ENCODE measurements at places on chromosomes 3 and 15.

GRCh38 chr3:49712631-49713317, 6.7 kb downstream of the AMIGO3 start:
- no peak for DNase-seq

DNA sequence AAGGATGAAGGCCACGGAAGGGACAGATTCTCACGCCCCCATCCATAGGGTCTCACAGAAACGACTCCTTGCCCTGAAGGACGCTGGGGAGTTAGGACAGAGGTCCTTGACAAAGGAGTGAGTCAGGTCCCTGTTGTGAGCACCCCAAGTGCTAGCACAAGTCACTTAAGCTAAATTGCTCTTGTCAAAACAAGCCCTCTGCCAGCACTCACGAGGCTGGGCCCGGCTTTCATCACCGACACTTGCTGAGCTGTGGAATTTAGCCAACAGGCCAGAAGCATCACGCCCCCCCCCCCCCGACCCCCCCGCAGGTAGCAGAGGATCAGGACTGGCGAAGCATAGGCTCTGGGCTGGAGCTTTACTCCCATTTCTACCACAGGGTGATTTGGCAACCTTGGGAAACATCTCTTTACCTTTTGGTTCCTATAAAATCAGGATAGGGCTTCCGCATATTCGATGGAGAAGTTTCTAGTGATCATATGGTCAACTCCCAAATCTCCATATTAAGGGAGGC, 75.4 kb downstream of the ADCY5 start:
- no peak for DNase-seq

GRCh38 chr15:71545223-71545760, 265.1 kb upstream of the NR2E3 start:
- DNase-seq: no peak

- no peak for DNase-seq
Measured at GRCh38 chr3:18428036-18428435, 2.9 kb upstream of the SATB1 start.

DNA sequence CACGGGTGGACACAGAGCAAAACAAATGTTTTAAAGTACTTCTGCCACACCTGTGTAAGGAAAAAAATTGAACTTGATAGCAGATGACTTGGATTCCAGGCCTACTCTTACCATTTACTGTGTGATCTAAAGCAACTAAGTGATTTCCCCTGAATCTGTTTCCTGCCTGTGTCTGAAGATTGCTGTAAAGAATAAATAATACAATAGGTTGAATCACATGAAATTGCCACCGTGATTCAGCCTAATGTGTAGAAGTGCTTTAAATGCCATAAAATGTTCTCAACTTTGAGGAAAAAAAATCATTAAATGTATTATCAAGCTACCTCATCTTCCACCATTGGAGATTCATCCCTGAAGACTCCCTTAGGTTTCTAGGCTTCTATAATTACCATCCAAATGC, 27.6 kb upstream of the NUDT16 start:
- no peak for DNase-seq

DNA sequence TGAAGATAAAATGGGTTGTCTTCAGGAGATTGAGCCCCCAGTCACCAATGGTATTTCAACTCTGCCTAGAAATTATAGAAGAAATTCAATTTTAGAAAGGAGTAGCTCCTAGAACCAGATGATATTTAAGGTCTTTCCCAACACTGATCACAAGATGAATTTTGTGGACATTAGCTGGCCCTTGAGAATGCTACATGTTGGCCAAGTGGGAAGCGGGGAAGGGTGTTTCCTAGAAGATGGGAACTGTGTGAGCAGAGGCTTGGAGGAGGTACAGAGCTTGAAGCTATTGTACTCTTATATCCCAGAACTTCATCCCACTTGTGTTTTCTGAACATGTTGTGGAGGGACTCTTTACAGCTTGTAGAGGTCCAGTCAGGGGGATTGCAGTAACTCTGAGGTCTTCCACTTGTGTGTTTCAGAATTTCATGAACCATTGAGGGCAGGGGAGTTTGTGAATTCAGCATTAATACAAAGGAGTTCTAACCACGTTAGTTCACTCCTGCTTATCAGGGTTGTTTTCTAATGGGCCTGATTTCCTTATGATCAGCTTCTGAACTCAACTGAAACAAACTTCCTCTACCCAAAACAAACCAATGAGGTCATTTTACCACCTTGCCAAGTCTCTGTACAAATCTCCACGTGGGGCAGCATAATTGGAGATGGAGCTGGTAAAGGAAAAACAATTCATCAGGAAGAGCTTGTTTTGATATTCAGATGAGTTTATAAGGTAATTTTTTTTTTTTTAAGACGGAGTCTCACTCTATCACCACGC, 152.6 kb upstream of the TPM1 start:
- DNase-seq: no peak

GRCh38 chr3:177470197-177470941, 273.1 kb upstream of the TBL1XR1 start:
- no peak for DNase-seq

- no peak for DNase-seq
Measured at GRCh38 chr3:108511055-108511454, 659 bp upstream of the MYH15 start.
